Stimulated activated CD4-positive, alpha-beta T cell treated with anti-CD3 and anti-CD28 coated beads, Interleukin-4, amount 100 ng/mL, for 4 hours (primary cell): ENCODE measurements at places on chromosomes 13 and 19.

DNA sequence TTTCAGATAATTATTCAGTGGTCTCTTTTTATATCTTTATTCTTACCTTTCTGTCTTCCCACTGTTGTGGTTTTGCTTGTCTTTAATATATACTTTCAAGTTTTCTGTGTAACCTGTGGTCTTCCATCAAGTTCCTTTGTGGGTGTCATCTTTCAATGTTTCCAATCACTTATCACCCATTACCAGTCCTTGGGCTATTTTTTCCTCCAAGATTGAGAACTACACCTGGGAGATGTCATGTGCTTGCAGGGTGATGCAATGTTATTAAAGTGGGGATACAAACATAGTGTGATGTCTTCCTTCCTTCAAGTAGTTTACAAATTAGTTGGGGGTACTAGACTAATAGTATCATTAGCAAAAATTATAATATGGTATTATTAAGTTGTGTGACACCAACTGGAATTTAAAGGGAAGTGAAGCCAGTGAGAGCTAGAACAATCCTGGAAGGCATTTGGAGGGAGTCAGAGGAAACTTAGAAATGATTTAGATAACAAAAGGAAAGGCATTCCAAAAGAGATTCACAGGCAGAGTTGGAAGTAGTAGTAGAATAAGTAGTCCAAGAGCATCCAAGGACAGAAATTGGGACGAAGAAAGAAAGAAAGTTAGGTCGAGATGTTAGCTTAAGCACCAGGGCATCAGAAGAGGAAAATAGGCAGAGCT lies 3.4 kb downstream of the FNDC3A start:
- DNase-seq, result no peak

DNA sequence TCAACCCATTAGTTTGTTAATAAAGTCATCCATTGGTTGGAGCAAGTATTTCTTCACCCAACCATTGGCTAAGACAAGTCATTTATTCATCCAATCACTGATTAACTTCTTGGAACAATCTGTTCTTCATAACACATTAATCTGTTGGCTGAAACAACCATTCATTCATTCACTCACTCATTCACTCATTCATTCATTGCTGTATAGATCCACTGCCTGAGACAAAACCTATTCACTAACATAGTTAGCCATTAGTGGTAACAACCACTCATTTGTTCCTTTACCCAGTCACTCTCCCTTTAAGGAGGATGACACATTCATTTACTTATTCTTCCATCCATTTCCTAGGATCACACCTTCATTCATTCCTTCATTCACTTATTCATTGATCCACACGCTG lies 15.2 kb downstream of the EML2 start:
- no peak for DNase-seq

DNA sequence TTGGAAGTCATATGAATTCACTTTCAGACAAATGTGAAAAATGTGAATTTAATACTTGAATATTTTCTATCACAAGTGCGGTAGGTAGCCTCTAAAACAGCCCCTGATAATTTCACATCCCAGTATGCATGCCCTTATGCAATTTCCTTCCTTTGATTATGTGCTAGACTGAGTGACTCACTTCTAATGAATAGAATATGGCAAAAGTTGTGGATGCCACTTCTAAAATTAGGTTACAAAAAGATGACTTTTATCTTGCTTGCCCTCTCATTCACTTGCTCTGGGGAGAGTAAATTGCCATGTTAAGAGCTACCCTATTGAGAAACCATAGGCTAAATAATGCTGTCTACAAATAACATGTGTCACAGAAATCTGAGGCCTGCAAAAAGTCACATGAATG lies 402.5 kb upstream of the PCDH9 start:
- DNase-seq, result no peak

DNA sequence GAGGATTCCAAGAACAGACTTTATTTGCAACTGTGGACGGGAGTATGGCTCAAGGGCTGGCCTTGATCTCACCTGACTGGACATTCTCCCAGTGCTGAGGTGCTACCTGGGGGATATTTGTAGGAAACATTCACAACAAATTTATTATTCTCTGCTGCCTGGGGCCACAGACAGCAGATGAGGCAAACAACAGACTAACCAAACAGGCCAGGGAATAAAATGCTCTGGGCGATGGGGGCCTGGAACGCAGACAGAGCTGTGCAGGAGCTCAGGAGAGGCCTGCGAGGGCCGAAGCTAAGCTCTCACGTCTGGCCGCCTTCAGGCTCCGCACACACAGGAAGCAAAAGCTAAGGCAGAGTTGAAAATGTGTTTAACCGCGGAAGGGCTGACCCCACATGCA lies 7.8 kb downstream of the PLPP2 start:
- DNase-seq, result no peak

- no peak for DNase-seq
Measured at GRCh38 chr19:29779921-29780320, 31.9 kb upstream of the CCNE1 start.

GRCh38 chr13:36211567-36211966 lies 2.8 kb downstream of the SOHLH2 start:
- DNase-seq, result no peak

GRCh38 chr19:45305421-45305820 lies 17.3 kb downstream of the CKM start:
- DNase-seq, result no peak

- DNase-seq, result no peak
Measured at GRCh38 chr13:20116213-20116612, 44.6 kb downstream of the GJA3 start.

DNA sequence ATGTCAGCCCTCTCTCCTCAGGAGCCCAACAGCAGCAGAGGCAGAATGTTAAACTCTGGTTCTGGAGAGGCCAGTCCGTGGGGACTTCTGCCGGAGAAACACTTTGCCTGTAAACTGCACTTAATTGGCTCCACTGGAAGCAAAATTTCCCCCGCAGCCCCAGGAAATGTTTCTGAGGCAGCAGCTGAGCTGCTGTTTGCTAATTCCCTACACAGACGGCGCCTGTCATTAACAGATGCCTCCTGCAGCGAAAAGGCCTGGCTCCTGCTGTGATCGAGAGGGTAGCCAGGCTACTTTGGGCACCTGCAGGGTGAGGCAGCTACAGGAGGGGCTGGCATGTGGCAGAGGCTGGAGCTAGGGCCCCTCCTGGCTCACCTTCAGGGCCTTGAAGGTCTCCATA lies 5.2 kb upstream of the TM6SF2 start:
- no peak for DNase-seq

- DNase-seq, result no peak
Measured at GRCh38 chr19:58279925-58280316, 1.2 kb downstream of the ZNF8 start.

DNA sequence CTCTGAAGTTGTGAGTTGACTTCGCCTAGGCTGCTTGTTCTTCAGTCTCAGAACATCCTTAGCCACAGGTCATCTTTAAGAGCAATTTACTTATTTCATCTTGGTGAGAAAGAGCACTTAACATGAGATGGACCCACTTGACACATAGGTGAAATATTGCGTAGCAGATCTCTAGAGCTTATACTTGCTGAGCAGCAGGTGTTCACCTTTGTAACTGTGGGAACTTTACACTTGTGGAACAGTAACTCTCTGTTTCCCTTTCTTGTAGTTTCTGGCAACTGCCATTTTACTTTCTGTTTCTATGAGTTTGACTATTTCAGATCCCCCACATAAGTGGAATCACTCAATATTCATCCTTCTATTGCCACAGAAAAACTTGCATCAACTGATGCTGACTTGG lies 95.7 kb downstream of the SLC10A2 start:
- DNase-seq, result no peak

DNA sequence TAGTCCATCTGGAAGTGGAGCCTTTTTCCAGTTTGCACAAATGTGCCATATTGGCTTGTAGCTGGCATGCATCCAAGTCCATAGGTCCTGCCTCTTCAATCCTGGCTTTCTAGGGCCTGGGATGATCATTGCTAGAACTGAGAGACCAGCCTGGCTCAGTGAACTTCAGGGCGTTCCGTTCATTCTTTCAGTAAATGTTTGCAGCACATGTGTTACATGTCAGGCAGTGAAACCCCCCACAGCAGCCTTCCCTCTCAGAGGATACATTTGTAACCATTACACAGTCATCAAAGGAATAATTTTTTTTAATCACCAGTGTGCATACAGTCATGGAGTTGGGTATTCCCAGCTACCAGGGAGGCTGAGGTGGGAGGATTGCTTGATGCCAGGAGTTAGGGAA lies 9.7 kb downstream of the FUT2 start:
- no peak for DNase-seq

- no peak for DNase-seq
Measured at GRCh38 chr13:59721926-59722910, 441.5 kb downstream of the DIAPH3 start.

DNA sequence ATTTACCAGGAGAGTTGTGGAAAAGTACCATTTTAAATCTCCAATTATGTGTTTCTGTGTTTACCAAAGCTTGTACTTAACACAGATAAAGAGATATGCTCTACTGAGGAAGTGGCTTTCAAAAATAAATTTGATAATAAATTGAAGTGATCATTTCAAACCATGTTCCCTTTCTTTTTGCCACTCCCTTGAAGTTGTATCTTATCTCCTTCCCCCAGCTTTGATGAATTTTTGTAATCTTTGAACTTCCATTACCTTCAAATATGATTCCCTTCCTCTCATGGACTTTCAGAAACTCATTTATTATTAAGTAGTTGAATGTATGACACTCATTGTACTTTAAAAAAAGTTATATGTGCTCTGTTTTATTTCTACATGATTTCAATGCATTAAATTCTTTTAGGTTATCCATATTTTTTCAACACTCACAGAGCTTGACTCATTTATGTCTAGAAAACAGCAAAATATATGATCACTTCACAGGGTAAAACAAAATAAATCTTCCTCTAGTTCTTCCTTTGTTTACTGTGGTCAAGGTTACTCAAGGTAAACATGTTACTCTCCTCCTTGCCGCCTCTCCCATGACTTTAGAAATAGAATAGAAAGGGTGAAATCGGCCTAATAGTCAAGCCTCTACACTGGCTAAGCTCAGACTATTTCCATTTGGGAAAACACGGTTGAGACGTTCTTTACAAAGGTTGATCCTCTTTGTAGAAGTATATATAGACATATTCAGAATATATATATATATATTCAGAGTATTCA lies 251.2 kb upstream of the SPRY2 start:
- no peak for DNase-seq

DNA sequence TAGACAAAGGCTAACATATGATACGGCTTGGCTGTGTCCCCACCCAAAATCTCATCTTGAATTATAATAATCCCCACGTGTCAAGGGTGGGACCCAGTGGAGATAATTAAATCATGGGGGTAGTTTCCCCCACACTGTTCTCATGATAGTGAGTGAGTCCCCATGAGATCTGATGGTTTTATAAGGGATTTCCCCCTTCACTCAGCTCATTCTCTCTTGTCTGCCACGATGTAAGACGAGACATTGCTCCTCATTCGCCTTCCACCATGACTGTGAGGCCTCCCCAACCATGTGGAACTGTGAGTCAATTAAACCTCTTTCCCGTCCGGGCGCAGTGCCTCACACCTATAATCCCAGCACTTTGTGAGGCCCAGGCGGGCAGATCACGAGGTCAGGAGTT lies 143.5 kb downstream of the RXFP2 start:
- no peak for DNase-seq

DNA sequence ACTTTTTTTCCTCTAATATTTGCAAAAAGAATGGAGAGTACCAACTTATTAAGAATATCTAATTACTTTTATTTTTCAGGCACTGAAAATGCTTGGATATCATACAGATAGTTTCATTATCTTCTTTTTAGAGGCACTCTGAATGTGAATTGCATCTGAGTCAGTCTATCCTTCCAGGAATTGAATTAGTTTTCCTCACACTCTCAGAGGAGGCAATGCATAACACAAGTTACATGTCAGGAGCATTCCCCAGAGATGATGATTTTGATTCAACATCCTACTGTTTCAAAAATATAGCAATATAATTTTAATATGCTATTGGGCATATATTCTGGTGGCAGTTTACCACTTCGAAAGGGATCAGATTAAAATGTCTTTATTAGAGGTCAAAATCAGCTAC lies 1315.4 kb downstream of the PCDH9 start:
- no peak for DNase-seq

- DNase-seq, result no peak
Measured at GRCh38 chr19:5018224-5019015, 49.5 kb downstream of the KDM4B start.

DNA sequence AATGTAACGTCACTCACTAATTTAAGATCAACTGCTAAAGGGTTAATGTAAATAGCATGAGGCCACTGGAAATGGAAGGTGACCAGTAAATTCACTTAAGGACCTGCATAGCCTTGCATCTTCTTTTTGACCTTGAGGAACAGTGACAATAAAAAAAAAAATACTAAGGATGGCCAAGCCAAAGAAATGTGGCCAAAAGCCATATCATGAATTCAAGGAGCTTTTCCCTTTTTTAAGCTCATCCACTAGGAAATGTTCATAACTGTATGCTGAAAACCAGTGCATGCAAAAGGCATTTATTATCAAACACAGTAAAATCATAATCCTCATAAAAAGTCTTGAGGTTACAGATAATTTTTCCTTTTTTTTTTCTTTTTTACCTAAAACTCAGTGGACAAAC lies 77.5 kb downstream of the LHFPL6 start:
- no peak for DNase-seq

DNA sequence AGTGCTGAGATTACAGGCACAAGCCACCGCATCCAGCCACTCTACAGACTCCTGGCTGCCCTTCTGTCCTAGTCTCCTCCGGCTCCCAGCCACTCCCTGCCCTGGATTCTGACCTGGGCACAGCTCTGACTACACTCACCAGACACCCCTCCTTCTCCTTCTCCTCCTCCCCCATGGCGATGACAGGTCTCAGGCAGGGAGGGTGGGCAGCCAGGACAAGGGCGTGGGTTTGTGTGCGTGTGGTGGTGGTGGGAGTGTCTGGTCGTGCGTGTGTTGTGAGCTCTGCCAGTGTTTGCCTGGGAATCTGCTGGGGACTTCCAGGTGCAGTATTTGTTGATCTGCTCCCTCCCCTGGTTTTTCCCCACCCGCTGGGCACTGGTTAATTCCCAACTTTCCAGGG lies 3.0 kb upstream of the NCCRP1 start:
- DNase-seq, result no peak

DNA sequence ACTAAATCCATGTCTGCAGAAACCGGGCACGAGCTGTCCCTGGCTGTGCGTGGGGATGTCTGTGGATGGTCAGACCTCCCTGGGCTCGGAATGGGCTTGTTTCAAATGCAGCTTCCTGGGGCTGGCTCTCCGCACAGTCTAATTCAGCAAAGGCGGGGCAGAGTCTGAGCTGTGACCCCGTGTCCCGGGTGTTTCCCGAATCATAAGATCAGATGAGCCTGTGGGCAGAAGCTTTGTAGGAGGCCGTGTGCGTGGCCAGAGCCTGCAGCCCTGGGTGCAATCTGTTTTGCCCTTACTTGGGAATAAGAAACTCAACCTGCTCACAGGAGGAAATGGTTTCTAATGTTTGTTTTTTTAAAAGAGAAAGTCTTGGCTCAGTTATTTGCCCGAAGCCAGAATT lies 13.9 kb upstream of the GNA11 start:
- no peak for DNase-seq

DNA sequence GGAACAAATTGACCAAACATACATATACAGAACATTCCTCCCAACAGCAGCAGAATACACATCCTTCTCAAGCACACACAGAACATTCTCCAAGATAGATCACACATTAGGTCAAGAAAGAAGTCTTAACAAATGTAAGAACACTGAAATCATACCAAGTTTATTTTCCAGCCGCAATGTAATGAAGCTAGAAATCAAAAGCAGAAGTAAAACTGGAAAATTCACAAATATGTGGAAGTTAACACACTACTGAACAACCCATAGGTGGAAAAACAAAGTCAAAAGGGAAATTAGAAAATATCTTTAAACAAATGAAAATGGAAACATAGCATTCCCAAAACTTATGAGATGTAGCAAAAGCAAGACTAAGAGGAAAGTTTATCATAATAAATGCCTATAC lies 692.6 kb downstream of the DIAPH3 start:
- no peak for DNase-seq

GRCh38 chr19:30689474-30689873 lies 317.3 kb downstream of the ZNF536 start:
- DNase-seq, result no peak
